Activated naive CD4-positive, alpha-beta T cell (primary cell): ENCODE measurements at places on chromosomes 1 and 21.

DNA sequence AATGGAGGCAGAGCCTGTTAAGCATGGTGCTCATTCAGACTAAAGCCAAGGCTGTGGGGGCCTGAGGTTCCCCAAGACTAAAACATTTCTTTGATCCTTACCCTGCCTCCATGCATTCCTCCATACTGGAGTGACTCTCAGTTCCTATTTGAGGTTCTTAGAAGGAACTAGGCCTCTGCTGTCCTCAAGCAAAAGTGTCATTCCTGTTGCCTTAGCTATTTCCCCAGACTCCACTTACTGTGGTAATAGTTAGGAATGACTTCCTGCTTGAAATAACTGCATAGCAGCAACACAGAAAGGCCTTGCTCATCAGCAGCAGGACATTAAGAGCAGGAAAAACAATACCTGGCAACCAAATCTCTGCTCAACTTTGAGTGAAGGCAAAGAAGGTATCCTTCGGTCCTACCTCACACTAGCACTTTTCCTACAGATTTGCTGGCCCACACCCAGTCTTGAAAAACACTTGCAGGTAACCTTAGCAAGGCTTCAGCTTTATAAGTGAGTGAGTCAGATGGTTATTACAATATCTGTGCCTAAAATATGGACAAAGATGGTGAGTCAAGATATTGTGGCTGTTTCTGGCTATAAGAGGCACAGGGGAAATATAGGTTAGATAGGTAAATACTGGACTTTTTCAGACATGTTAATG lies 14.8 kb downstream of the LRRC41 start:
- DNase-seq, result no peak

DNA sequence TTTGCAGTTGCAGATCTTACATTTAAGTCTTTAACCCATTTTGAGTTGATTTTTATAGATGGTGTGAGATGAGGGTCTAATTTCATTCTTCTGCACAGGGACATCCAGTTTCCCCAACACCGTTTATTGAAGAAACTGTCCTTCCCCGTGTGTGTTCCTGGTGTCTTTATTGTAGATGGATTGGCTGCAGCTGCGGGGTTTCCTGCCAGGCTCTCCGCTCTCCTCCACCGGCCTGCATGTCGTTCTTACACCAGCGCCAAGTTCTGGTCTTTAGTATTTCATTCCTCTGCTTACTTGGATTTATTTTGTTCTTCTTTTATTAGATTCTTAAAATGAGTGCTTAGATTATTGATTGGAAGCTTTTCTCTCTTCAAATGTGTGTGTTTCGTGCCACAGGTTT lies 98.9 kb upstream of the COL6A1 start:
- DNase-seq, result no peak

GRCh38 chr1:102901996-102902395 lies 206.3 kb downstream of the COL11A1 start:
- DNase-seq, result no peak

- no peak for DNase-seq
These were observed 83.3 kb downstream of the CDC42BPA start for GRCh38 chr1:227234998-227235405.

DNA sequence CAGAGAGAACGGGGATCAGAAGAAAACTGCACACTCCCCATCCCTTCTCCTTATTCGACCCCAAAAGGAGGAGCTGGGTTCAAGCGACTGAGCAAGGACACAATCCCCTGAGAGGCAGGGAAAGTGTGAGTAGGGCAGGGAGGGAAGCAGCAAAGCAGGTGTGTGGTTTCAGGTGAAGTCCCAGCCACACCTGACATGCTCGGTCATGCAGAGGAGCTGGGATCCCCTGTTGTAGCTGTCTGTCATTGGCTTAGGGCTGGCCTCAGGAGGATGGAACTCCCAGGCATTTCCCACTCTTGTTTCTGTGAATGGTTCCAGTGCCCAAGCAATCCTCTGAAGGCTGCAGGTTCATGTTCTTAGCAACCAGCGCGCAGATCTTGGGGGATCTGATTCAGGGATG lies 150.7 kb downstream of the DSCAM start:
- DNase-seq, result no peak

DNA sequence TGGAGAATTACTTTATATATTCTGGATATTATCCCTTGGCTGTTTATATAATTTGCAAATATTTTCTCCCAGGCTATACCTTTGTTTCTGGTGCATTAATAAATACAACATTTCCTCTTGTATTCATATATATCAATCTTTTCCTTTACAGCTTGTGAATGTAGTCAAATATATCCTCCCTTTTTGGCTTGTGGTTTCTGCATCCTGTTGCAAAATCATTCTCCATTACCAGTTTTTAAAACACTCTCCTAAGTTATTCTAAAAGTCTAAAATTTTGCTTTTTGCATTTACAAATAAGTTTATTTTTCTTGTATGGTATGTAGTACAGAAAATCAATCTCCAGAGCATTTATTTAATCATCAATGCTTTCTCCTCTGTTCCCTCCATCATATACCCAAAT lies 909.4 kb downstream of the ADGRL2 start:
- no peak for DNase-seq

- DNase-seq, result no peak
These were observed 36.0 kb downstream of the FAM177B start for GRCh38 chr1:222772996-222773379.

DNA sequence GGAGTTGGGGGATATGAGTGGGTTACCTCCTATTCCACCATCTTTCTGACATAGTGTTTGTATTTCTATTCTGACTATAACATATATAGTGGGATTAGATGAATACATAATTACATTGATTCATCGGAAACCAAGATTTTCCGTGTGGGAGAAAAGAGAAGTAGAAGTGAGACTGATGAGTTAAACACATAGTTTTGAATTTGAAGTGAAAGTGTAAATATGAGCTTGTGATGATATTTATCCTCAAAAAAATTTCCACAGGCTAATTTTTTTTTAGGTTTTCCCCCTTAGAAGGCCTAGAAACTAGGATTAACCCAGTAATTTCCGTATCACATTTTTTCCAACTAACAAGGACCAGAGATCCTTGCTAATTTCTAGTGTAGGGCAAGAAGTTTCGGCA lies 6.9 kb downstream of the CD1B start:
- no peak for DNase-seq

- DNase-seq, result no peak
These were observed 21.9 kb upstream of the IVNS1ABP start for GRCh38 chr1:185338719-185339622.

DNA sequence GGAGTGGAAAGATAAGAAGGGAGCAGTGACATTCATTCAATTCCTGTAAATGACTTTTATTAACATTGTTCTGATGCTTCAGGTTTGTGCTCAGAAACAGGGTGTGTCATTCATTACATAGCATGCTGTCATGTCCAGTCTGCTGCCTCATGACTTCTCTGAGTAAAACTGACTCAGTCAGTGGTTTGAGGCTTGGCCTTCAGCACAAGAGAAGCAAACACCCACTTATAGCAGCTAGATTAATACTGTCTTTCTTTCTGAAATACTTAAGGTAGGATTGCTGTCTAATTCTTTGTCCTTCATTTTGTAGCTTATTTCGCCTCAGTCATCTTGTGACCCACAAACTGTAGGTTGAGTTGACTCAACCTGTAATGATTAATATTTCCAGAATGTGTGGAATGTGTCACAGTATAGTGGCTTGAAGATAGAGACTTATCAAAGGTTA lies 32.9 kb downstream of the RASAL2 start:
- no peak for DNase-seq

GRCh38 chr1:116376729-116377086 lies 3.7 kb downstream of the ATP1A1 start:
- no peak for DNase-seq

DNA sequence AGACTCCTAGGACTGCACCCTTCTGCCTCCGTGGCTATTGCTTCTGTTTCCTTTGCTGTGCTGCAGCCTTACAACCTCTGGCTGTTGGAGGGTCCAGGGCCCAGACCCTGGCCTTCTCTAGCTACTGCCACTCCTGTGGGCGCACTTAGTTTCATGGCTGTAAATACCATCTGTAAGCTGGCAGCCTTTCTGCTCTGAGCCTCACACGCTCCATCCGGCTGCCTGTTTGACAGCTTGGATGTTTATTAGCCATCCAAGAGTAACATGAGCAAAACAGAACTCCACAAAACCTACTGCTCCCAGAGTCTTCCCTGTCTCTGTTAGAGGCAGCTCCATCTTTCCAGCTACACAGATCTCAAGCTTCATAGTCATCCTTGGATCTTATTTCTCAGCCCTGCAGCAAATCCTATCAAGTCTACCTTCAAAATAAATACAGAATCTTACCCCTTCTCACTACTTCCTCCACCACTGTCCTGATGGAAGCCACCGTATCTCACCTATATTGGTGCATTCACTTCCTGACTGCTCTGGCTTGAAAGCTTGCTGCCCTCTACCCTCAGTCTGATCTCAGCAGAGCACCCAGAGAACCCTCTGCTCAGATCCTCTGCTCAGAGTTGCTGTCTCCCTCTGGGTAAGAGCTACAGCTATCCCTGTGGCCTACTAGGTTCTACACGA lies 19.1 kb downstream of the SLC25A33 start:
- no peak for DNase-seq

DNA sequence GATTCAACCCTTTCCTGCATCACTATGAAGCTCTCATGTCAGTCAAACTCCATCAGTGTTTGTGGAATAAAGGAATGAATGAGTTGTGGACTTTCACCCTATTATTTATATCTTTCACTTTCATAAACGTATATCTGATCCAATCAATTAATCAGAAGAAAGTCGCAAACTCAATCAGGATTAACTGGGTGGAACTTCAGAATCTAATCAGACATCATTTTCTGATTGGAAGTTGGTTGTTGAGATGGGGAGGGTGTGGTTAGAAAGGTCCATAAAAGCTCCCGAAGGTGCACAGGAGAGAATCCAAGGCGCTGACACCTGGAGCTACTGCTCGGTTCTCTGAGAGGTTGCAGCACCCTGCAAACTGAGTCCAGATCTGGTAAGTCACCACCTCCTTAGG lies at the start of gene PRAMEF12:
PRAMEF12 (plus strand) TSS at position 301 of the 400 bp plus-strand sequence. CDS start 1,130 bp downstream, outside the sequence.
- no peak for DNase-seq

DNA sequence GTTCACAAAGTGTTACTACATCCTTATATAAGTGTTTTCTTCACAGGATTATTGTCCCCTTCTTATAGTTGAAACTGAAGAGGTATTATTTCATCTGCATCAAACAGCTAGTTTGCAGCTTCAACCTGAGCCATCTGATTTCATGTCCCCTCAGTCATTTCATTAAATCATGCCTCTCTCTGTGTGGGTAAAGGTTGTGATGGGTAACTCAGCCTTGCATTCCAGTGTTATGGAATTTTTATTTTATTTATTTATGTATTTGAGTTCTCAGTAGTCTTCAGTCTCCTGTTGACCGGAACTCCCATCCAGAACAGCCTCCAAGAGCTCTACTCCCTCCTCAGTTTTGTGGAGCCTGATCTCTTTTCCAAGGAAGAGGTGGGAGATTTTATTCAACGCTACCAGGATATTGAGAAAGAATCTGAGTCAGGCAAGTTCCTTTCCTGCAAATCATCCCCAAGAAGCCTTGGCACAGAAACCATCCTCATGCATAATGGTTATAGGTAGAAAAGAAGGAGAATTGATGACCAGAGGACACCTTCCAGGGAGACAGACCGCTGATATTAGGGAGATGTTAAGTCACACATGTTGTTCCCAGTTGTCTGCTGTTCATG lies 21.8 kb downstream of the CHD1L start:
- DNase-seq, result no peak

DNA sequence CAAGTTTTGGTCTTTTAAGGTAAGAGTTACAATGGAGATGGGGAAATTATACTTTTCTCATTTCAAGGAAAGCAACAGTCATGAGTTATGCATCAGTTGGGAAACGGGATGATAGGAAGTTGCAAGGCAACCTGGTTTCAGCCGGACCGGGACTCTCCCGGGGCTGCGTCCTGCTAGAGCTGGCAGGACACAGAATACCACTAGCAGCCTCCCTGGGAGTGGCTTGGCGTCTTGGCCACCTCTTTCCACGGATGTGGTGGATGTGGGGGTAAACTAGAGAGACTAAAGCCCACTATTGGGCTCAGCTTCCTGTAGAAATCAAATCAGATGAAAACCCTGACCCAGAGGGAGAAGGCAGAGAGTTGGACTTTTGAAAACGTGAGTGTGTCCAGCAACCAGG lies 71.9 kb downstream of the ADARB1 start:
- DNase-seq, result no peak

- no peak for DNase-seq
These were observed 25.2 kb downstream of the CHD1L start for GRCh38 chr1:147267711-147268110.

GRCh38 chr1:198936371-198937083 lies 297.7 kb downstream of the PTPRC start:
- no peak for DNase-seq

DNA sequence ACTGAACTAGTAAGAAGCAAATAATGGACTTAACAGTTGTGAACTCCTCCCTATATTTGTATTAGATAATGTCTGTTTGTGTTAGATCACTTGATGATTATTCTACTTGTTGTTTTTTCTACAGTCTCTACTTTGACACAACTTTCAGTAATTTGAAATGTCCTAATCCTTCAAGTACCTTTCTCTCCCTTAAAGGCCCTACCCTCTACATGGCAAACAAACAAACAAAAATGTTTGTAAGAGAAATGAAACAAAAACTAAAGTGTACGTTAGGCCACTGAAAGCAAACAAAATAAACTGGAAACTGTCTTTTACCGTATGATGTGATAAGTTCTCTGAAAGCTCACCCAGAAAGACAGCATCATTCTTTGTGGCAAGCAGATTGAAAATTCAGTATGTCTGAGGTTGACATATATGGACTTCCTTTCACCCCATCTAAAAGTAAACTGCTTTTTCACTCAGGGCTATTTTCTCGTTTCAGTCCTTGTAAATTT lies 255.9 kb upstream of the SNX7 start:
- no peak for DNase-seq

GRCh38 chr1:20691872-20692271 lies 25.9 kb downstream of the KIF17 start:
- DNase-seq, result no peak

DNA sequence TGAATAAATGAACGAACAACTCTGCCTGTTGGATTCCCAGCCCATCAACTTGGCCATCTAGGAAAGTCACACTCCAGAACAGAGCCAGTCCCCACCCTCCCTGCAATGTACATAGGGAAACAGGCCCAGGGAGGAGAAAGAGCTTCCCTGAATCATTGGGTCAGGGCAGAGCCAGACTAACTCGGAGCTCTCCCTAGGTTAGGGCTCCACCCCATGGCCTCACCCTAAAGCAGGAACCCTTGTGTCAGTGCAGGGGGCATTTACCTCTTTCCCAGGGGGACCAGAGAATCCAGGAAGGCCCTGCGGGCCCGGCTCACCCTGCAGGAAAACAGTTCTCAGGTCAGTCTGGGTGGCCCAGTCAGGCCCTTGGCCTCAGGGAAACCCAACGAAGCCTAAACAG lies 11.6 kb downstream of the COL9A2 start:
- no peak for DNase-seq

- no peak for DNase-seq
These were observed 2018.4 kb downstream of the NCAM2 start for GRCh38 chr21:23016617-23017016.

DNA sequence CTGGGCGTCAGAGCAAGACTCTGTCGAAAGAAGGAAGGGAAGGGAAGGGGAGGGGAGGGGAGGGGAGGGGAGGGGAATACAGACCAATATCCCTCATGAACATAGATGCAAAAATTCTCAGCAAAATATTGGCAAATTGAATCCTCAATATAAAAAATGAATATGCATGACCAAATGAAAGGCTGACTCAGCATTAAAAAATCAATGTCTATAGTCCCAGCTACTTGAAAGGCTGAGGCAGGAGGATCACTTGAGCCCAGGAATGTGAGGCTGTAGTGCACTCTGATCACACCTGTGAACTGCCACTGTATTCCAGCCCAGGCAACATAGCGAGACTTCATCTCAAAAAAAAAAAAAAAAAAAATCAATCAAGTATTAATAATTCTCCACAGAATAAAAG lies 24.0 kb downstream of the BATF3 start:
- no peak for DNase-seq

GRCh38 chr1:168405906-168406549 lies 125.4 kb downstream of the TBX19 start:
- DNase-seq, result no peak
